ENCODE measurements at places on chromosomes 4 and X.

GRCh38 chr4:6338951-6339817 is 69.5 kb downstream of the WFS1 start:
- no peak for DNase-seq

DNA sequence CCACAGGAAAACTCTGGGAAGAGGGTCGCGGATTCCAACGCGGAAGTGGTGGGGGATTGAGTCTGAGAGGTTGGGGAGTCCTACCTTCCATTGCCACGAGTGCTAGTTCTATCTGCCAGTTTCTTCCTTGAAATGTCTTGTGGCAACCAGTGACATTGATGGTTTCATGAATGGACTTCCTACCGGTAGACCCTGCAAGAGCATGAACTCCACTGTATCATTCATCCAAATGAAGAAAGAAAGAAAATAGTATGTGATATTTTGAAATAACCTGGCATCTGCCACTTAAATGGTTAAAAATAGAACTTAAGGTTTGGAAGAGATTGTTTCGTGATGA is 1.1 kb upstream of the SLC10A7 start:
- DNase-seq: no peak

- no peak for DNase-seq
Measured at GRCh38 chr4:99668472-99668871, 10.8 kb upstream of the C4orf54 start.

GRCh38 chr4:14897217-14897616 is 105.1 kb upstream of the CPEB2 start:
- no peak for DNase-seq

GRCh38 chr4:15718959-15719358 is 16.1 kb downstream of the BST1 start:
- no peak for DNase-seq

DNA sequence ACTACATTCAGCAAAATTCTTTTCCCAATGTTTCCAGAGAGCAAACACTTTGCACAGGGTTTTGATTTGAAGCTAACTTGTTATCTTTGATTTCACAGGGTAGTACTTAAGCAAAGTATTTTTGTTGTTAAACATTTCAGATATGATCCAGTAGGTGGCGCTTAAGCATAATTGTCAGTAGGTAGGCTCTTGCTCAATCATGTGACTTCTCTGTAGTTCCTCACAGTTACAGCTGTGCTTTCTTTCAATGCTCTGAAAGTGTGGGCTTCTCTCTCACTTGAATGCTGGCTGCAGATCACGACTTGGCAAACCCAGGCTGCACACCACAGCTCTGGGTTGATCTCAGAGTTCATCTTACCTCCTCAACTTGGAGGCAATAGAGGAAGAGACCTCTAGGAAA is 1016.5 kb downstream of the SH3BGRL start:
- DNase-seq: no peak

GRCh38 chr4:143383005-143383574 is 46.4 kb downstream of the GAB1 start:
- no peak for DNase-seq

- DNase-seq: no peak
Measured at GRCh38 chrX:69066966-69067525, 98.2 kb downstream of the PJA1 start.

- no peak for DNase-seq
Measured at GRCh38 chr4:184400891-184401290, 73.5 kb downstream of the IRF2 start.

- peak; percentile 1 for DNase-seq
Measured at GRCh38 chr4:54440394-54441136, 211.5 kb downstream of the PDGFRA start.

GRCh38 chr4:105896461-105896942 is 1.2 kb downstream of the NPNT start:
- no peak for DNase-seq

DNA sequence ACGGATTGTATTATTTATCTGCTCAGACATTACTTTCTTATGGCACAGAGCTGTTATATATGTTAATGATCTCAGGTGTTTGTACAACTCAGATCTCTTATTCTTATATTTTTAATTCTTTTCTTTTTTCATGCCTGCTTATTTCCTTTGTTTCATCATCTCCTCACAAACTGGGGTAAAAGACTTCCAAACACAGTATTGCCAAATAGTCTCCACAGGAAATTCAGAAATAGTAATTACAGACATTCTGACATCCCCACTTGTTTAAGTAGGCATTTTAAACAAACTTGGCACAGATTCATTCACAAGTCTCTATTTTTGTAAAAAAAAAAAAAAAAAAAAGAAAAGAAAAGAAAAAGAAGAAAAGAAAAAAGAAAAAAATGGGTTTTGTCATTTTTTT is 129.7 kb upstream of the USP38 start:
- no peak for DNase-seq

DNA sequence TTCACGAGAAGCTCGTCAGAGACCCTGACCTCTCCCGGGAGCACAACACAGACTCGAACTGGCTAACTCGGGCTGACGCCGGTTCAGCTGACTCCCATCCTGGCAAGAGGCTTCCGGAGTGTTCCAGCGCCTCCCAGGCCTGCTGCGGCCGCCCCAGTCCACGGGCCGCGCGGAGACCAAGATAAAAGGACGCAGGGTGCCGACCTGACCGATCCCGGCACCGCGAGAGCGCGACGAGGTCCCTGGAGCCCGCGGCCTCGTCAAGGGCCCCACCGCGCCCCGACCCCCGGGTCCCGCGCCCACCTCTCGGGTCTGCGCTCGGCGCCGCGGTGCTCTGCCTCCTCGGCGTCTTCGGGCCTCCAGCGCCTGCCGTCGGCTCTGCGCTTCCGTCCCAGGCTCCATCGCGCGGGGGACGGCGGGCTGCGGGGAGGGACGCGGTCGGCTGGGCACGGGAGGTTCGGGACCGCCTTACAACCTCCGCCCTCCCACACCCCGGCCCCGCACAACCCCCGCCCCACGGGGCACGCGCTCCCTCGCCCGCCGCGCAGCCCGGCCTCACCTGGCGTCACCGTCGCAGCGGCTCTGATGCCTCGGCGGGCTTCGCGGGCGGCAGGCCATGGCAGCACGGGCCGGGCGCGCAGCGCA is 426 bp downstream of the SLBP start:
- peak; percentile 60 for DNase-seq

DNA sequence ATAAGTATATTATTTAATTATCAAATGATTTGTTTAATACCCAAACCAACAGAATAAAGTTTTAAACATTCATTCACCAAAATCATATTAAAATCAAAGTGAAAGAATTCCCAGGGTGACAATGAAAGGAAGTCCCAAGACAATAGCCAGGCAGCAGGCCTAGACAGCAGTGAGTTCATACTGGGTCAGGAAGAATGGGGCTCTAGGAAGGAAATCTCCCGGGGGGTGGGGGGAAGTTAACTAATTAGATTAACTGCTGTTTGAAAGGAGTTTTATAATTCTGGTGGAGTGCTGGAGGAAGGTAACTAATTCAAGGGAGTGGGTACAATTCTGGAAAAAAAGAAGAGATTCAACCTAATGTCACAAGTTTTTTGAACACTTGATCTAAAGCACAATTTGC is 104.1 kb downstream of the ZAR1 start:
- no peak for DNase-seq

DNA sequence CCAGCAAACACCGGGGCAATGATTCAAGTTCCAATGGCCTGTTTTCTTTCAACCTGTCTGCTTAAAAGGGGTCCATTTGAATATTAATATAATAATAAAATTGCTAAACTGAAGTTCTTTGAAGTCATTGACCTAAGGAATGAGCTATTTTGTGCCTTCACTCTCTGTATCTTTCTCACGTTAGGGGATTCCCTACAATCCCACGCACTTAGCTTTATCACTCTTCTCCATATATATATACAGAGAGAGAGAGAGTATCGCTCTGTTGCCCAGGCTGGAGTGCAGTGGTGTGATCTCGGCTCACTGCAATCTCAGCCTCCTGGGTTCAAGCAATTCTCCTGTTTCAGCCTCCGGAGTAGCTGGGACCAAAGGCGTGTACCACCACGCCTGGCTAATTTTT is 83.9 kb upstream of the NWD2 start:
- DNase-seq: no peak

- no peak for DNase-seq
Measured at GRCh38 chr4:78659264-78659663, 107.7 kb downstream of the ANXA3 start.

GRCh38 chr4:168279556-168279955 is 39.0 kb downstream of the DDX60 start:
- DNase-seq: no peak

DNA sequence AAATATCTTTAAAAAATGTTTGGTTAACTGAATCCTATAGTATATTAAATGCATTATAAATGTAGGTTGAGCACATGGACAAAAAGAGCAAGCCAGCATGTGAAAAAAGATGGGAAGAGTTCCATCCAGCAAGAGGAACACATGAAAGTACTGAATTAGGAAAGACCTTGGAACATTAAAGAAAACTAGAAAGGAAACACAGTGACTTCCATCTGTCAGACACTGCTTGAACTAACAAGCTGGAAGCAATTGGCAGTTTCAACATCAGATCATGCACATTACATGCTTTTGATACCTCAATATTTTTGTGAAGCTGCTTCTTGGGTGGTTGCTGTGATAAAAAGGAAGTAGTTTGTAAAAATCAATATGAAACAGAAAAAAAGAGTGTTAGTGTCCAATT is 626.8 kb upstream of the GNPDA2 start:
- DNase-seq: no peak

GRCh38 chrX:39527025-39527424 is 570.7 kb downstream of the BCOR start:
- DNase-seq: no peak

GRCh38 chr4:151538963-151539362 is 130.0 kb downstream of the FHIP1A start:
- no peak for DNase-seq

DNA sequence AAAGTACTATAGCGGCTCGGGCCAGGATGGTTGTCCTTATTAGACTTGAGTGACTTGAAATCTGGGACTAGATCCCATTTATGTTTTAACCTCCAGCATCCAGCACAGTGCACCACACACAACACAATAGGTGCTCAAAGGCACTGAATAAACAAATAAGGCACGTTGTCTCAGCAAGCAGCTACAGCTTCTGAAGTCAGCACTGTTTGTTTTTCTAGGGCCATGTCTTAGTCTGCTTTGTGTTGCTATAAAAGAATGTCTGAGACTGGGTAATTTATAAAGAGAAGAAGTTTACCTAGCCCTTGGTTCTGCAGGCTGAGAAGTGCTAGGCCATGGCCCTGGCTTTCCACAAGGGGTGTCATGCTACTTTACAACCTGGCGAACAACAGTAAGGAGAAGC is 102.1 kb upstream of the LNX1 start:
- no peak for DNase-seq

DNA sequence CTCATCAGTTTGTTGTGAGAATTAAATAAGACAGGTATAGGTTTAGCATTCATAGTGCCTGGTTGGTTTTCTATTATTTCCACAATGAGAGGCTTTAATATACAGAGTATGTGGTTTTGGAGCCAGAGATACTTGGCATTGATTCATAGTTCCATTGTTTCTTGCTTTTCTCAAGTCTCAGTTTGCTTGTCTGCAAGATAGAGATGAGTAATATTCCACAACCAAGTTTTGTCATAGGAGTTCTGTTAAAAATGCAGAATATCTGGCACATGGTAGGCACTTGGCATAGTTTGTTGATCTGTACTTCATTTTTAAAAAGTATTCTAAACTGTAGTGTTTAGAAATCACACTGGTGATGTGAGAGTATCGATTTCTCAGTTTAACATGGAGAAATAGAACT is 37.5 kb upstream of the EDA2R start:
- no peak for DNase-seq

DNA sequence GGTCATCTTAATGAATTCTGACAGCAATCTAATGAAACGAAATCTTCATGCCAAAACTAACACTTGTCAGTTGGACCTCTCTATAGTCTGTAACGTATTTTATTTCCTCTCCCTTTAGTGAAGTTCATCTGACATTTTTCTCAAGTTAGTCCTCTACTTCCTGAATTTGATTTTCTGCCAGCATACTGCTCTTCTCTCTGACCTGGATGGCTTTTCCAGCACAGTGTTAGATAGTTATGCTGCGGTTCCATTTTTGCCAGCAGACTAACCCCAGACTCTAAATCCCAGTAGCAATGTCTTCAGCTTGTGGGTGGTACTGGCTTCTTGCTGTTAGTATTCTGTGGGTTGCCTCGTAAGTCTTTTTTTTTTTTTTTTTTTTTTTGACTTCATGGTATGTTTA is 146.7 kb upstream of the VEGFC start:
- no peak for DNase-seq

GRCh38 chr4:40377512-40378365 is 42.6 kb downstream of the CHRNA9 start:
- DNase-seq: no peak

GRCh38 chr4:244471-244870 is 60.8 kb downstream of the ZNF732 start:
- DNase-seq: no peak

- DNase-seq: no peak
Measured at GRCh38 chr4:168390041-168390440, 71.5 kb upstream of the DDX60 start.

DNA sequence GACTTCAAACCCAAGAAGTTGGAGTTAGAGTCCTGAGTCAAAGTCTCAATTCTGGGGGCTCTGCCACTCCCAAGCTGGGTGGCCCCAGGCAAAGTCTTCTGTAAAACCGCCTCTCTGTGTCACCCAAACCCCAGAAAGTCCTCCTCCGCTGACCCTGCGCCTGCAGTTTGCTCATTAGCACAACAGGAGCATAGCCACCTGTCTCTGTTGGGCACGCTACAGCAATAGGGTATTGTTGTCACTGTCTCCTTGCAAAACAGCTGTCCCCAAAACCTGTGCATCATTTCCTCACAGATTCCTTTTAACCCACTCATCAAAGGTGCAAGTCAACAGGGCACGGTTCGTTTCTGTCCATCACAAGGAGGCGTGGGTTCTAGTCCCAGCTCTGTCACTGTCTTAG is 8.0 kb upstream of the DGAT2L6 start:
- DNase-seq: no peak

All from C1 segment of cervical spinal cord (tissue), 14 donors.